ENCODE measurements at places on chromosomes 2 and 18.

- no peak for DNase-seq
Measured at GRCh38 chr2:210392469-210392881, 77.5 kb upstream of the MYL1 start.

GRCh38 chr2:47158576-47158975 lies 3.5 kb upstream of the STPG4 start:
- DNase-seq: no peak

GRCh38 chr2:14903709-14904374 lies 271.3 kb downstream of the LRATD1 start:
- peak; percentile 12 for DNase-seq

- no peak for DNase-seq
Measured at GRCh38 chr2:85789271-85789670, 35.5 kb downstream of the ATOH8 start.

GRCh38 chr2:156518138-156518537 lies 82.0 kb downstream of the GPD2 start:
- no peak for DNase-seq

DNA sequence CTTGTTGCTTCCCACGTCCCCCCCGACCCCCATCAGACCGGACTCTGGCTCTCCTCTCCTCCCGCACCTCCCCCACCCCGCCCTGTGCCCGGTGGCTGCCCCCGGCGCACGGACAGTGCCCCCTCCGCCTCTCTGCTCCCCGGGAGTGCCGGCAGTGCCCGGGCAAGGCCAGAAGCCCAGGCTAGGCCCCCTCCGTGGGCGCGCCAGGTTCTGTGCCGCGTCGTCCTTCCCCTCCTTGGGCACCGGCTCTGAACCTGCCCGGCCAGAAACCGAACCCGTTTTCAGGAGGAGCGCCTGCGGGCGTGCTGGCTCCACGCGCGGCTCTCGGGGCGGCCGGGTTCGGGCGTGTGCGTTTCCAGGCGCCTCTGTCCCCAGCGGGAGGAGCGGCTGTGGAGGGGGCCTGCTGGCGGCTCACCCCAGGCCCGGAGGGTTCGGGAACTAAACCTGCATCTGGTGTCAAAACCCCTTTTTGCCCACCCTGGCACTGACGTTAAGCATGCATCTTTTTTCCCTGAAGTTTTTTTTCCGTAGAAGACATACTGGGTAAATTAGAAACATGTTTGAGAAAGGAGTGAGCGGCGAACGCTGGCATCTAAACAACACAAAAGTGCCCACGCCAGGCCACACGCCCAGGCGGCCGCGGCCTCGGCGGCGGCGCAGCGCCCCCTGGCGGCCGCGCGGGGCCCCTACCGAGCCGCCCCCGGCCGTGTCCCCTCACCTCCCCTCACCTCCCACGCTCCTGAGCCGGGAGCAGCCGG lies 123.9 kb upstream of the SLC1A4 start:
- DNase-seq: peak; percentile 17

DNA sequence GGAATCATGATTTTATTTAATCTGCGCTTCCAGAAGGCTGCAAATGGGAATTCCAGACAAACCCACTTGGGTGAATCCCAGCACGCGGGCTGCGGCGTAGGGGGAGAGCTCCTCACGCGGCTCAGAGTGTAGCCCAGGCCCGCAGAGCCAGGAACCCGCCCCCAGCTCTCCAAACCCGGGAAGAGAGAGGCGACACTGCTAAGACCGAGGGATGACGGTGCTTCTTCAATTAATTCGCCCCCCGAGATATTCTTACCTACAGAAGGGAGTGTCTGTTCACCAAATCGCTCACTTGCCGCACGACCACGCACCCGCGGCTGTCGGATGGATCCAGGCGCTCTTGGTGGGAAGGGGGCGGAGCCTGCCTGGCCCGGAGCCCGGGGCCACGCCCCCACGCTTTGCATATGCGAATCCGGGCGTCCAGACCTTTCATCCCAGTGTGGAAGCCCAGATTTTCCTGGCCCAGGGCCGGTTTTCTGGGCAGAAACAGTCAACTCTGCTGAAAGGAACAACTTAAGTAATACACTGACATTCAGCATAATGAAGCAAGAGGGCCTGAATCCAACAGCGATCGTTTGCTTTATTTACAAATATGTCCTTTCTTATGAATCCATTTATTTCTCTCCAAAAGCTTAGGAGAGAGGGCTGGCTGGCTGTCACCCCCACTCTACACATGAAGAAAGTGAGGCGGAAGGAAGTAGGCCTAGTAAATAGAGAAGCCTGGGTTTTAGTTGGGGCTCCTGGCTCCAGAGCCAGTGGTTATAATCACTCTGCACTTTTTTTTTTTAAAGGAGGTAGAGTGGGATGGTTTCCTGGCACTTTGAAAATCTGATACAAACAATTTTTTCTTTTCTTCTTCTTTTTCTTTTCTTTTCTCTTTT lies at the start of gene SLC19A3:
SLC19A3 (minus strand) TSS at position 342 of the 881 bp plus-strand sequence. CDS start 15,710 bp downstream, outside the sequence.
- DNase-seq: no peak

- DNase-seq: no peak
Measured at GRCh38 chr2:74693213-74693612, 39.2 kb downstream of the SEMA4F start.

GRCh38 chr2:177489719-177490301 lies 97.2 kb downstream of the AGPS start:
- no peak for DNase-seq

DNA sequence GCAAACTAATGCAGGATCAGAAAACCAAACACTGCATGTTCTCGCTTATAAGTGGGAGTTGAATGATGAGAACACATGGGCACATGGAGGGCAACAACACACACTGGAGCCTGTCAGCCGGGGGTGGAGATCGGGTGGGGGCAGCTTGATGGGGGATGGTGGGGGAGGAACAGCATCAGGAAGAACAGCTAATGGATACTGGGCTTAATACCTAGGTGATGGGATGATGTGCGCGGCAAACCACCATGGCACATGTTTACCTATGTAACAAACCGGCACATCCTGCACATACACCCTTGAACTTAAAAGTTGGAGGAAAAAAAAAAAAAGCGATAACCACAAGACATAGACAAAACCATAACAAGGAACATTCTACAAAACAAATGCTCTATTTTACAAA lies 10.4 kb downstream of the CHMP3 start:
- DNase-seq: no peak

DNA sequence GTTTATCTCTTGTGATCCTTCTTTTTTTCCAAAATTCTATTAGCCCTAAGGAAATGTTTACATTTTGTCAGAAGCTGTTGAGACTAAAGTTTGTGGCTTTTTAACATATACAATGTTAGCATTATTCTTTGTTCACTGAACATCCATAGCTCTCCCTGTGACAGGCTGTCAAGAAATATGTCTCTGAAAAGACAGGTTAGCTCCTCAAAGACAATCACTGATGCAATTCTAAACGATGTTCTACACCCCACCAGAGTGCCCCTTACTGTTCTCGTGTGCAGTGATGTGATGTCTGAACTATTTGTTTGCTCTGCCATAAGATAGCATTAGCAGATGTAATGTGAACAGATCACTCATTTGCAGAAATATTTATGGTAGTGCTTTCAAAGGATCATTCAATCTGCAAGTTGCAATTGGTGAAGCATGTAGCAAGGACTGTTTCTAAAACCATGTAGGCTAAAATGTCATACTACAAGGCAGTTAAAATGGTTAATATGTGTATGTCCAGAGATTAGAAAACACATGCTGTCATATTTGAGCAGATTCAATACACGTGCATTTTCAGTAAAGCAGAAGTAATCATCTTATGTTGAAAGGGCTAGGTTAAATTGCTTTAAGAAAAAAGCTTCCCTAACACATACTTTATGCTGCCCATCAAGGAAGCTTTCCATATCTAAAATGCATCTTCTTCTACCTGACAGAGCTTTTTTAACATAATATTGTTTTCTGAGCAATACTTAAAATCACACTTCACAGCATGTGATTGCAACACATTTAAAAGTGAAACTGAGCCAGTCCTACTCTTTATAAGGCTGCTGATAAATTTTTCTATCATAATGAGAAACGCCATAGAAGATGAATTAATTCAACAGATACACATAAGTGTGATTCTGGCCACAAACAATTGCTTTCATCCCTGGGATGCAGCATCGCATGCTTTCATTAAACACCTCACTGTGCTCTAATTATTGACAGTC lies 285.7 kb upstream of the UBE2E3 start:
- DNase-seq: no peak

GRCh38 chr18:26059357-26059756 lies 31.1 kb downstream of the SS18 start:
- DNase-seq: no peak

GRCh38 chr2:75557474-75558133 lies 3.1 kb downstream of the EVA1A start:
- DNase-seq: no peak

DNA sequence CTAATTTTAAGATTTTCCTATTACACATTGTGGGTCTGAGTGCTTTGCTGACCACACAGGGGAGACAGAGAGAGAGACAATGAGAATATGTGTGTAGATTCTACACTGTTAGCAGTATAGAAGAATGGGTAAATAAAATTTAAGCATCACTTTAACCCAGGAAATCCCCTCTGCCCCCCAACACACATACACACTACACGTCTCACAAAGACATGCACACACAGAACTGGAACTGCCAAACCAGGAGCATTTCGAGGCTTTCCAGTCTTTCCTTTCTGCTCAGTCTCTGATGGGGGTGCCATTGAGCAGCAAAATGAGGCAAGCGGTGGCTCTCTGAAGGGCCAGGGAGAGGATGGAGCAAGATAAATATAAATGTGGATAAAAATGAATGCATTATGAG lies 2.5 kb downstream of the MERTK start:
- DNase-seq: no peak

DNA sequence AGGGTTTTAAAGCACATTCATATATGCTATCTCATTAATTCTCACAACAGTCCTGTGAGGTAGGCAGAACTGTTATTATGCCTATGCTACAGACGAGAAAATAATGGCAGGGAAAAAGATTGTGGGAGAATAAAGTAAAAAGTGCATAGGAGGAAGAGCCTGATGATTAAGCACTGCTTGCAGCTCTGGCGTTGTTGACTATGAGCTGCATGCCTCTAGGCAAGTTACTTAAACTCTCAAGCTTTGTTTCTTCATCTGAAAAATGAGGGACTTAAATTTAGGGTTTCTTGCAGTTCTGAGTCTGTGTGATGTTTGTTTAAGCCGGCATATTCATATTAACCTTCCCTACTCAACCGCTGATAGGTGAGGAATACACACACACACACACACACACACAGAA lies 51.6 kb upstream of the RAPH1 start:
- no peak for DNase-seq

DNA sequence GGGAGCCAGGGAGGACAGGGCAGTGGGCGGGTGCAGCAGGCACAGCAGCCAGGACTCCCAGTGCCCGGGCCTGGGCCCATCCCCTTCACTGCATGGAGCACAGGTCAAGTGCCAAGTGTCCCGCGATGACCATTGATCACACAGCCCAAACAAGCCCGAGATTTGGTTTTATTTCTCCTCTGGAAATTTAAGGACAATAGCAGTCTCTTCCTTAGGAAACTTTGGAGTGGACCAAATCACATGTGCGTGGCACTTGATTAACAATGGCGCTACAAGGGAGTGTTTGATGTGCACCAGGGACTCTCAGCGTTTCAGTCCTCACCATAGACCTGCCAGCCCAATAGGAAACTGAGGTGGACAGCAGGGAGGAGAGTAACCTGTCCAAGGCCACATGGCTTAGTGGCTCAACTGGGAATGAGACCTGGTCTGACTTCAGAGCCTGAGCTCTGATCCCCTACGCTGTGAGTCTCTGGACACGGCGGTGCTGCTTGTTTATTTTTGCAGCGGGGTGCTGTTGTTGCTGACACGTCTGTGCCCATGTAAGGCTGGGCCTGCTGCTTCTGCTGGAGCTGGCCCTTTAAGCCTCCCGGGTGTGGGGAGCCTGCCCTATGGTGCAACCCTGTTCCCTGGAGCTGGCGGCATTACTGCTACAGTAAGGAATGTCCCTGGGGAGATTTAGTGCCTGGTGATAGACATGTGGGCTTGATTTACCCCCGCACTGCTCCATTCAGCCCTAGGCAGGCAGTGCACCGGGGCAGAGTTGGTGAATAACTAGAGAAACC lies 194.2 kb downstream of the INHBB start:
- DNase-seq: no peak

- no peak for DNase-seq
Measured at GRCh38 chr2:31081492-31081891, 56.7 kb downstream of the GALNT14 start.

DNA sequence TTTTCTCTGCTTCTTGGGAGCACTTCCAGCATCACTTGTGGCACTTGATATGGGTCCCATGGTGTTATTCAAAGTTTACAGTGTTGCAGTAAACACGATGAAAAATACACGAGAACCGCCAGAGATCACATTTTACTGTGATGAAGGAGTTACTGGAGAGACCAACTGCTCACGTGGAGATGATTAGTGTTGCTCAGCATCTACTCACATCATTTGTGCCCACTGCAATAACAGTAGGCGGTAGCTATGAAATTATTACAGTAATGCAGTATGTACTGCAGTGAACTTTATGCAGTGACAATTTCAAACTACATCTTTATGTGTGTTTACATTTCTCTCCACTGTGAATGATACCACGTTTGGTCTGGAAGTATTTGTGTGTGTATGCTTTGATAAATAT lies 93.5 kb downstream of the SLC4A3 start:
- DNase-seq: no peak

DNA sequence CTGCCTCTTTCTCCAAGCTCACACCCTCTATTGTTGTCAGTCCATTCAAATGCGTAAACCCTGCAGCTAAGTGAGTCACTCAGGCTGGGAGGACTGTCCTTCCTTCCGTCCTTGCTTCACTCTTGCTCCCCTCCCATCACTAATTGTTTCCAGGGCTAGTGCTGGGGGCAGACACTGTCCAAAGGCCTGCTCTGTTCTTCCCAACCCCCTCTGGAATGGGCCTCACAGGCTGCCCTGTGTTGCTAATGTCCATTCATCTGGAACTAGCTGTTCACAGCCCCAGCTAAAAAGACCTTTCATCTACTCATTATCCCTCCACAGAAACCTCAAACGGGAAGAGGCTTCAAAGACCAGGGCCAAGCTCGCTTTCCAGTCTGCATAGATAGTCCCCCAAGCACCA lies 31.9 kb upstream of the NRP2 start:
- DNase-seq: no peak

DNA sequence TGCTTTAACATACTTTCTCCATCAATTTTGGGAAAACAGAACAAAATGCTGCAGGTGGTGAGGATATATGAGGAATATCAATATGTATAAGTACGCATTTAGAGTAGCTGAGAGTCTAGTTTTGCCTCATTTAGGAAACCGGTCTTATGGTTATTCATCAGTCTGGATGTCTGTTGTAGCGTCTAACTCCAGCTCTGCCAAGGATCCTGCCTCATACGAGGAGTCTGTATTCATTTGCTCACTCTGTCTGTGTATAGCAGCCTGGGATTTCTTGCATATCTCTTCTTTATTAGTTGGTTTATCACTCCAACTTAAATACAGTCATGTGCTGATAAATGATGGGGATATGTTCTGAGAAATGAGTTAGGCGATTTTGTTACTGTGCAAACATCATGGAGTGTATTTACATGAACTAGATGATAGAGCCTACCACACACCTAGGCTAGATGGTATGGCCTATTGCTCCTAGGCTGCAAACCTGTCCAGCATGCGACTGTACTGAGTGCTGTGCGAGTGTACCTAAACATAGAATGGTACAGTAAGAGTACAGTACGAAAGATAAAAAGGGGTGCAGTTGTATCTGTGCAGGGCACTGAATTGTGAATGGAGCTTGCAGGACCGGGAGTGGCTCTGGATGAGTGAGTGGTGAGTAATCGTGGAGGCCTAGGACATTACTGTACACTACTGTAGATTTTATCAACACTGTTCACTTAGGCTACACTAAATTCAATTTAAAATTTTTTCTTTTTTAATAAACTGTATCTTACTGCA lies 148.1 kb downstream of the ZNF407 start:
- DNase-seq: no peak
